ENCODE measurements at places on chromosomes 1 and 21.

- DNase-seq: no peak
Observed at GRCh38 chr1:89850844-89851415, 30.1 kb downstream of the LRRC8D start.

- no peak for DNase-seq
Observed at GRCh38 chr21:15401331-15401730, 328.5 kb upstream of the USP25 start.

DNA sequence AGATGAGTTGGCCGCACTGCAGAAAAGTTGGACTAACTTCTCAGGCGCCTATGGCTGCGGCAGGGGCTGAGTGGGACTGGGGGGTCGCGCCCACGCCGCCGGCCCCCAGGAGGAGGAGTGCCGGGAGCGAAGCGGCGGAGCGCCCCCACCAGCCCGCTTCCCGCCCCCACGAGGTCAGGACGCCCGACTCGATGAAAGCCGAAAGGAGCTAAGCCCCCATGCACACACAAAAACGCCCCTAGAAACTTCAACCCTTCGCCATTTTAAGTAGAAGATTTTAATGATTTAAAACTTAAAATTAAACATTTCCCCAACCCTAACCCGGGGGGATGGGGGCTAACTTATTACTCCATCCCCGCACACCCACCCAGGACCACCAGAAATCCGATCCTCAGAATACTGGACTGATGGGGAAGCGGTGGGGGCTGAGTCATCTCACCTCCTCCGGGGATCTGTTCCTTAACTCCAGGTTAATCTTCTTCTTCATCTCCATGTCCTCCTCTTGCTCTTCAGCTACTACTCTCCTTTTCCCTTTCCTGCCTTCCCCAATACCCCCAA is 539 bp downstream of the ANP32E start:
- DNase-seq: no peak

GRCh38 chr1:119784191-119784781 is 15.6 kb upstream of the HMGCS2 start:
- peak; percentile 41 for DNase-seq

GRCh38 chr1:225962440-225962975 is 21.5 kb upstream of the LEFTY2 start:
- DNase-seq: no peak

DNA sequence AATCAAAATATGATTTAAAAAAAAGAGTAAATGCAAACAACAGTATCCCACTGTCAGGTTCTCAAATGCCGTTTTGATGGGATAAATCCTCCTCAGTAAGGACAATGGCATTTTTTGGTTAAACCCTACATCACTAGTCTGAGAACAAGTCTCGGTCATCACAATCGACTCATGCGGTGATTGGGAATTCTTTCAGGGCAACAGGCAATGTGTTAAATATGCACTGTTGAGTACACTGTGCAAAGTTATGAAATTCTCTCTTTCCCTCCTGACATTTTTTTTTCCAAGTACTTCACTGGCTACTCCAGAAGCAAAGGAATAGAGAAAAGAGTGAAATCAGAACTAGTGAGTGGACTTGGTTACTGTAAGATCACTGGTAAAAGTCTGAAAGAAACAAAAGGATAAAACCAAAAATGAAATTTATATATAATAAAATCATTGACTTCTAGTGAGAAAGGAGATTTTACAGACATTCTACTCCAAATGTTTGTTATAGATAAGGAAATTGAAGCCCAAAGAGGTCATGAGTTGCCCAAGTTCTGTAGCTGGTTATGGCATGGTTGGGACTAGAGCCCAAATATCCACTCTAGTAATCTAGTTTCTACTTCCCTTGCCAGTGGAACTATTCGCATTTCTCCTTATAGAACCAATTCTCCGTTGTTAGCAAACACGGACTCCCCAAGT is 111.3 kb downstream of the TGFBR3 start:
- DNase-seq: peak; percentile 87

GRCh38 chr1:78833491-78833890 is 173.0 kb downstream of the ADGRL4 start:
- DNase-seq: peak; percentile 88

DNA sequence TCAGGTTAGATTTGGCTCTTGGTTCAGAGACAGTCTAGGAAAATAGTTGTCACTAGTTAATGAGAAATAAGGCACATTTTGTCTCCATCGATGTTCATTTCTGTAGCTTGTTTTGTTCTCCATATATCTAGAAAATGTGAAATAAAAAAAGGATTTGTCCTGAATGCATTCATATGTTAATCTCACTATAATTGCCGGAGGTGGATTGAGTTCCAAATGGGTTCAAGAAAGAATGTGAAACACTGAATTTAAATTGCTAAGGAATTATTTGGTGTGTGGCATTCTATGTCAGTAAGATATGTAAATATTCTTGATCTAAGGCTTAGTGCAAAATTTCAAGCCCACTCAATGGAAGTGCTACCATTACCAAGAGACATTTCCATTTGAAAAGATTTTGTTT is 176.7 kb downstream of the LRRC7 start:
- DNase-seq: no peak

- no peak for DNase-seq
Observed at GRCh38 chr1:20731057-20731991, 1.2 kb downstream of the SH2D5 start.

DNA sequence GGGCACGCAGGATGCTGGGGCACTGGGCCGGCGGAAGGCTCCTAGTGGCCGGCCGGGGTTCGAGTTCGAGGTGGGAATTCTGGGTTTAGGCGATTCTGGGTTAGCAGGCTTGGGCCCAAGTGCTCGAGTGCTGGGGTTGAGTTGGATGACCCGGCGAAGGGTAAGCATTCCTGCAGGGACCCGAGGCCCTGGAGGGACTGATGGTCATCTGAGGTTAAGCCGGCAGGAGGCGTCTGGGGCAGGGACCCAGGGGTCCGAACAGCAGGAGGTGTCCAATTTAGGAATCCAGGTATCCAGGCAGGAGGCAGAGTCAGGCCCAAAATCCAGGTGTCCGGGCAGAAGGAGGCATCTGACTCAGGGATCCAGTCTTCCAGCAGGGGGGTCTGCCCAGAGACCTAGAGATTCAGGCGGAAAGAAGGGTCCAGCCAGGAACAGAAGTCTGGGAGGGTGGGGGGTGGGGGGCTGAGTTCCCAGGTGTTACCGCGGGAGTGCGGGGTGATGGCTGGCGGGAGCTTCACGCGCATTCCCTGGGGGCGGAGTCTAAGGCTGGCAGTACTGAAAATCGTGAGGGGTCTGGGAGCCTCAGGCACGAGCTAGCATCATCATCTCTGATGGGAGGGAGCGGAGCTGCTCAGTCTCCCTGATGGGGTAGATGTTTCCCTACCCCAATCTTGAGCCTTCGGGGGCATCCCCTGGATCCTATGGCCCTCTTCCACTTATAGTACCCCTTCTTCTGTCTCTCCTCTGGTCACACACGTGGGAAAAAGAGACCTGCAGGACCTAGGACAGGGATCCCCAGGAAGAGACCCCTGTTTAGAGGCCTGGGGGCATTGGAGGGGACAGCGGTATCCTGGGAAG is 585 bp downstream of the GPR3 start:
- no peak for DNase-seq

DNA sequence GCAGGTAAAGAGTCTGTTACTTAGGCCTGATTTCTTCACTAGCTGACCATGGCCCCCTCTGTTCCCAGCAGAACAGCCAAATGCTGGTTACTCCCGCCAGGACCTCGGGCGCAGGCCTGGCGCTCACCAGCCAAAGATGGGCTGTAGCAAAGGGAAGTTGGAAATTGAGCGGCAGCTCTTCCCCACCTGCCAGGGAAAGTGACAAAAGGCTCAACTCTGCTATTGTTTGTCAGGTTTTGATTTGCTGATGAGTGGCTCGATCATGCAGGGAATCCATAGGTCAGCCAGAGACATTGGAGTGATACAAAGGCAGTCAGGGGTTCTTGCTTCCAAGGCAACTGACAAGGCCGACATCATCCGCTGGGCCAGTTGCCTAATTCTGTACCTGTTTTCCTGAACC is 120.1 kb downstream of the ASTN1 start:
- no peak for DNase-seq

GRCh38 chr1:23537296-23537973 is 6.4 kb upstream of the E2F2 start:
- DNase-seq: peak; percentile 77

DNA sequence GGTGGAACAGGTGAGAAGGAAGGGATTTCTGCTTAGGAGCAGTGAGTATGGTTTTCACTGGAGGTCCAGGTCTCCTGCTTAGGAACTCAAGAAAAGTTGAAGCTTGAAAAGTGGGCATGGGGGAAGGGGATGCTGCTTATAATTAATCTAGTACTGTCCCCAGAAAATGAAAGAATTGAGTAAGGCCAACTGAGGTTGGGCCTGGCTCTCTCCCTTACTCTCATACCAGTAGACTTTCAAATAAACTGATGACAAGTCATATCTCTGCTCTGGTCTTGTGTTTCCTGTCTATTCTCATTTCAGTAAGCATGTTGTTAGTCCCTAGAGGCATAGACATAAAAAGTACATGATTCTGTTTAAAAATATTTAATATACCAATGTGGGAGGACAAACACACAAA is 26.4 kb downstream of the CD48 start:
- DNase-seq: no peak

GRCh38 chr21:37429356-37429755 is 62.8 kb downstream of the DYRK1A start:
- no peak for DNase-seq

GRCh38 chr1:151124763-151125403 is 21.5 kb downstream of the SEMA6C start:
- no peak for DNase-seq

DNA sequence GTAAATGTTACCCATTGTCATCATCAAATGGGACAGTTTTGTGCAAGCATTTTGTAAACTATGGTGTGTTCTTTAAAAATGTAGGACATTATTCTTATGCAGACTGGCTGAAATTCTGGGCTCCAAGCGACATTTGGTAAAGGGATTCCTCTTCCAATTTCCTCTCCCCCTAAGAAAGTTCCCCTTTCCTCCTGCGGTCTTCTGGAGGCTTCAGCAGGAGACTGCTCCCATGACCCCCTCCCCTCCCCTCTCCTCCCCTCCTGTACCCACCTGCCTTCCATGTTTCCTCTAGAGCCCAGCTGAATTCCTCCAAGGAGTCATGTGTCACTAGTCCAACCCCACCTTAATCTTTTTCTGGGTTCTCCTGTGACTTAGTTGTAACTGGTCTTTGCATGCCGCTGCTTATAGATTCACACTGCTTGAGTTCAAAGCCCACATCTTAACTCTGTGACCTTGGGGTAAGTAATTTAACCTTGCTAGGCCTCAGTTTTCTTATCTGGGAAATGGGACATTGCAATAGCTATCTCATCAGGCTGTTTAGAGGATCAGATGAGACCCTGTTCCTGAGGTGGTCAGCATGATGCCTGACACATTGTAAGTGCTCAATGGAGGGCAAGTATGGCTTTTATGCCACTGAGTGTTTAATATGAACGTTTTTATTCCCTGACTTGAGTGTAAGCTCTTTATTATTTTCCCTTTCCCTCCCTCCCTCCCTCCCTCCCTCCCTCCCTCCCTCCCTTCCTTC is 69.9 kb upstream of the WDR26 start:
- DNase-seq: no peak

DNA sequence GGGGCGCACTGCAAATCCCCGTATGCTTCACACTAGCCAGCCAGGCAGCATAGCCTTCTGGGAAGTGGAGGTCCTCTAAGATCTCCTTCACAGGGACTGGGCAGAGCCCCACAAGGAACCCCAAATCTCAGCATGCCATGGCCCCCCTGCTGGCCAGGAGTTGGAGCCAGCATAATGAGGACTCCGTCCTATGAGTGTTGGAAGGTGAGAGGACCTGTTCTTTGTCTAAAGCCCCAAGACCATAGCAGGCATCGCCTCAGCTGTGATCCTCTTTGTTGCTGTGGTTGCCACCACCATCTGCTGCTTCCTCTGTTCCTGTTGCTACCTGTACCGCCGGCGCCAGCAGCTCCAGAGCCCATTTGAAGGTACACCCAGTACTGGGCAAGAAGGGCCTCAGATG is 1.5 kb downstream of the SHISA4 start:
- DNase-seq: no peak

GRCh38 chr1:226986496-226987178 is 46.5 kb downstream of the COQ8A start:
- DNase-seq: no peak

DNA sequence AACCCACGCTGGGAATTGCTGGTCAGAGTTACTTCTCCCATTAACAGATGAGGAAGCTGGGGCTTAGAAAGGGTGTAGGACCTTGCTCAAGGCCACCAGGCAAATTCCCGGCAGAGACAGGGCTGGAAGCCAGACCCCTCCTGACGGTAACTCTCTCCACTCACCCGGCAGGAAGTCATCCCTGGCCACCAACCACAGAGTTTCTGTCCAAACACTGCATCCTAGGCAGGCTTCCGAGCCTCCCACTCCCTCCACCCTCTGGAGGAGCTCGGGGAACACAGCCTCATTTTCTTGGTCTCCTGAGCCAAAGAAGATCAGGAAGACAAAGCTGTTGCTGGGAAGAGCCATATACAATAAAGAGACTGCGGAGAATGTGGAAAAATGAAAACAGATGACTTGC is 25.0 kb upstream of the ZNF436 start:
- DNase-seq: peak; percentile 92

- DNase-seq: no peak
Observed at GRCh38 chr21:44503901-44504399, 36.0 kb downstream of the KRTAP10-1 start.

DNA sequence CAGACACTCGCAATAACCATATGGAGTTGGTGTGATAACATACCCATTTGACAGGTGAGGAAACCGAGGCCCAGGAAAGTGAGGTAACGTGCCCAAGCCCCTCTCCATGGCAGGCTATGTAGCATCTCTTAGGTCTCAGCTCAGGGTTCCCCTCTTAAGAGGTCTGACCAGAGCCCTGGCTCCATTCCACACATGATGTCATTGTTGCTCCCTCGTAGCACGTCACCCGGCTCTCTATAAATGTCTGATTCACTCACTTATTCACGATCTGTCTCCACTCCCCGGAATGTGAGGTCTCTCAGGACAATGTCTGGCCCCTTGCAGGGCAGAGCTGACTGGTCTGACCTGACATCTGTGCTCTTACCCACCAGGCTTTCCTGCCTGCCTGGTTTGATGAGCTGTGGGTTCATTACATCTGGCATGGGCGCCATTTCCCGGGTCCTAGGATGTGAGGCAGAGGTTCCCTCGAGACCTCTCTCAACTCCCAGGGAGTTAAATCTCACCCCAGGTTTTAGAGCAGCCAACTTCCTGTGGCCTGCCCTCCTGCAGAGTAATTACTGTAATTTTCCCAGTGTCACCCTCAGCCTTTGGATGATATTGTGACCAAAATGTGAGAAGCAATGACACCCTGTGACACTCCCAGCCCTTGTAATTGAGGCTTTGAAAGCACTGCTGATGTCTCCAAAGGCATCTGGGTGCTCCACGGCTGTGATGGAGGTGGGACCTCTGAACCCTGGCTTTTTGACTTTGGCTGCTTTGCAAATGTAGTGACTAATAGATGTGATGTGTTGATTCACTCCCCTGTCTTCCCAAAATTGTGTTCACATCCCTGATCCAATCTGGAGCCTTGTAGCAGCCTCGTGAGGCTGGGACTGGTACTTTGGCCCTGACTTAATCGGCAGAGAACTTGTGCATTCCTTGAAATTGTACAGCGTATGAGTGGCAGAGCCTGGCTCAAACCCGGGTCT is 10.6 kb downstream of the ACTL8 start:
- DNase-seq: peak; percentile 96

Measured in fibroblast of upper back skin (primary cell).